Right atrium auricular region (tissue), 2 donors: ENCODE measurements at places on chromosomes 3 and 15. TPM values are rescaled to one million over a fixed set of nuclear protein-coding genes. Genes with fewer than 3 reads are reported as not detected.
A peak's percentile ranks its signal among the peaks of the same experiment; 100 is the strongest.

The KY gene
- total RNA-seq: 0.33 TPM

The NPAP1 gene
- total RNA-seq: not detected

- H3K4me3 ChIP-seq: no peak overlapping the region
- DNase-seq: no peak
- no peaks in the 10 kb centered on the region for H3K36me3 ChIP-seq
- H3K27me3 ChIP-seq: no peaks in the 10 kb centered on the region
- no peaks in the 10 kb centered on the region for H3K4me1 ChIP-seq
- no peak overlapping the region for H3K27ac ChIP-seq
Observed at GRCh38 chr3:105398437-105398836, 31.7 kb downstream of the ALCAM start.

DNA sequence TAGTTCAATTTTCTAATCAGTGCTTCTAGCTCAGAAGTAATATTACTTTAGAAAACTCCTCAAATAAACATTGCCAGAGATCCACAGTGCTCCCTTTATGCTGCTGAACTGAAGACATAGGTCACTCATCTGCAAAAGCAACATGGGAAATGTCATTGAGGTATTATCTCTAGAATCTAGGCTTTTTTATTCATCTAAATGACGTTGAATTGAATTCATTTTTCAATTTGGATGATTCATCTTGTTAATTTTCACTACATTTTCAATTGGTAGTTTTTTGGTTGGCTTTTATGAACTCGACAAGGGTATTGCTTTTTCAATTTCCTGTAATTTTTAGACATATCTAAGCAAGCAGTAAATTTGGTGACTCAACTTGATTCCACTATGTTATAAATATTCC, 275.4 kb downstream of the NFKBIZ start:
- no peak overlapping the region for H3K4me3 ChIP-seq
- no peak for DNase-seq
- no peaks in the 10 kb centered on the region for H3K36me3 ChIP-seq
- no peaks in the 10 kb centered on the region for H3K27me3 ChIP-seq
- no peaks in the 10 kb centered on the region for H3K4me1 ChIP-seq
- peak overlapping the region; percentile 54 for H3K27ac ChIP-seq
